ENCODE measurements at places on chromosomes 2 and 18.

- no peak for DNase-seq
Measured at GRCh38 chr18:70659036-70659925, 370.4 kb downstream of the SOCS6 start.

- no peak for DNase-seq
Measured at GRCh38 chr2:69380072-69380917, 6.7 kb downstream of the GFPT1 start.

DNA sequence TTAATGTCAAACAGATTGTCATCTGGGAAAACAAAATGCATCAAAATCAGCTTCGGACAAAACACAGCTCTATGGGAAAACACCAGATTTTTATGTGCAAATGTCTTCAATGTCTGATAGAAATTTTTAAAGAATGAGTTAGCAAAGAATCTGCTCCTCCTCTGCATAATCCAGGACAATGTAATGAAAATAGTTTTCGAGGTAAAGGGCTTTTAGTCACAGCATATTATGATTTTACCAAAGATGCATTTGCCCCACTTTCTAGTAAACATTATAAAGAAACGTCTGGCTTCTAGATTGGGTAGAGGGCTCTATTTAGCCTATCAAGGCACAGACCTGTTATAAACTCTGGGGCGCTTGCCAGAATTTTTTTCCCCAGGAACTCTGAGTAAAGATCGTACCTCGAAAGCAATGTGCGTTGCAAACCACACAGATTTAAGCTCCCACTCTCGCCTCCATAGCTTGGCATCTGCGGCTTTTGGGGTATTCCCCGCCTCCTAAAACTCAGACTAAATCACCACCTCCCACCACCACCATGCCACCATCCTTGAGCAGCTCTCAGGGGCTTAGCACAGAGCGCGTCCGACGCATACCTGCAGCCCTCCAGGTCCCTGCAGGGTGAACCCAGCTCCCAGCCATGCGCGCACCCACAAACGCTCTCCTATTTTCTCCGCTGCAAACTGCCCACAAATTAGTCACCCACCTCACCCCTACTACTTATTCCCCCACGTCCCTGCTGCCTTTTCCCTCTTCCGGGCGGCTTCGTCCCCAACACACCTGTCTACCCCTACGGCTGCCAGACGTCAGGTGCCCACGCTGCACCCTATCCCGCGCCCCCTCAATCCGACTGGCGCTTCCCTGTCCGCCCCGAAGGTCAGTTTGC is 829 bp downstream of the ACVR1C start:
- DNase-seq, result peak; percentile 17

DNA sequence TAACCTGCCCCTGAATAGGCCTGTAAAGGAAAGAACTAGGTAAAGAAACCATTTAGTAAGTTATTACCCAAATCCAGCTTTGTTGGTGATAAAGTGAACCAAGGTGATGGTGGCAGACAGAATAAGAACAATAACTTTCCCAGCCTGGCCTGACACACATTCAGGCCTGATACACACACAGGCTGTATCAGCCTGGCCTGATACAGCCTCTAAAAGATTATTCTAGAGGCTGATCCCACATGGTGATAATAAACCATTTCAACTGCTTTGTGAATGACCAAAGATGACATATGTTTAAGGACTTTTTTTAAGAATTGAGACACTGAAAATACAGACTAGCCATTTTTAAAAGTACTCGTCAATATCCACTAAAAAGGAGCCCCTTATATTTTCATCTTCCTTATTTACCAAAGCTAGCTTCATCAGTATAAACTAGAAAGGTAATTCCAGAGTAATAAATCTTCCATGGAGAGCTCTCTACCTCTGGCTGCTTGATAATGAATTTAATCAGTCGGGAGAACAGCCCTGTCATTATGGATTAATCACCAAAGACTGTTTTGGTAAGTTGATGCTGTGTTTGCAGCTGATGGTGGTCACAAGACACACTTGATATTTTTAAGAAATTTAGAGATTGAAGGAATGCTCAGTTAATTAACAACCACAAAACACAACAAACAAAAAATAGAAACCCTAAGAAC is 77.2 kb downstream of the SLC8A1 start:
- no peak for DNase-seq

GRCh38 chr2:238569507-238570195 is 142.9 kb downstream of the ASB1 start:
- no peak for DNase-seq

DNA sequence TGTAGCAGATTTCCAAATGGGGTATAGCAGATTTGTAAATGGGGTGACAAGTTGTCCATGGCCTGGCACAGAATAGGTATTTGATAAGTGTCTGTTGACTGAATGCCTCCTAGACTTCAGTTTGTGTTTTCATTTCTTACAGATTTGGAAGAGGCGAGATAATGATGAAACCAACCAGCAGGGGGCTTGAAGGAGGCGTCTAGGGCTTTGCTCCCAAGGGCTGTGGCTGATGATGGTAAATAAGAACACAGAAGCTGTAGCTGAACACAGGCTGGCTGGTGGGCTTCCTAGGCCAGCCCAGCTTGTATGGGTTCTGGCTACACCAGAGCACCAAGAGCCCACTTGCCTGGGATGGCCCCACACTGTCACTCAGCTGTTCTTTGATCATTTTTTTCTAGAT is 19.4 kb downstream of the SFTPB start:
- no peak for DNase-seq

DNA sequence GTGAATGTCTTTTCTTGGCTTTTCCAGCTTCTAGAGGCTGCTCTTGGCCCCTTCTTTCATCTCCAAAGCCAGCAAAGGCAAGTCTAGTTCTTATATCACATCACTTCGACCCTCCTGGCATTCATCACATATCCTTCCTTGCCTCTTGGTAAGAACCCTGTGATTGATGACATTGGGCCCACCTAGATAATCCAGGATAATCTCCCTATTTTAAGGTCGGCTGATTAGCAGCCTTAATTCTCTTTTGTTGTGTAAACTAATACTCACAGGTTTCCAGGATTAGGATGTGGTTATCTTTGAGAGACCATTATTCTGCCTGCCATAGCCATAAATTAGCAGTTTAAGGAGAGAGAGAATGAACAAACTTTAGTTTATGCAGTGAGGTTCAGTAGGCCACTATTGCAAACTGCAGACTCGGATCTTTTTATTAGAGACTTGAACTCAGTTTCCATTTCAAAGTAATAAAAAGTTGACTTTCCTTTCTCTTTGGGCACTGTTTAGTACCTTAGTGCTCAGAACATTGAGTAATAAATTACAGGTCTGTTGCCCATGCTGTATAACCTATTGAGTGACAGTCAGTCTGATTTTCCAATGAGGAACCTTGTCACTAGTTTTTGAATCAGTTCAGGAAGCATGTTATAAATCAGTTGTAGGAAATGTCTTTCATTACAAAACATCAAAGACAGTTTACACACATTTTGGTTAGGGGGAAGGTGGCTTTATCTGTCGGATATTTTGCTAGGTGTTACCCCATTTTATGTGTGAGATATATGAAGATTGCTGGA is 4.5 kb downstream of the NDUFV2 start:
- no peak for DNase-seq

DNA sequence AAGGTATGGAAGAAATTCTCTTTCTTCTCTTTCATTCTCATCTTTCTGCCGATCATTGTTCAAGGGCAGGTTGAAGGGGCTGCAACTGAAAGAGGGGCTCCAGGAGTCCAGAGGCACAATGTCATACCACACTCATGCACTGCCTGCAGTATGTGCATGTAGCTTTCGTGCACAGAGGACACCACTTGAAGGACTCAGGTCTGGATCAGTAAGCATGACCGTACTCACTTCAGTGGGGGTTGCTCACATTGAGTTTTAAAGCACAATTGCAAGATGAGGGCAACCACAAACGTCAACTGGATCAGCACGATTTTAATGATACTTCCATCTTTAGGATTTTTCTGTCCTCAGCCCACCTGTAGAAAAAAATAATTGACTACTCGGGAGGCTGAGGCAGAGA is 84.6 kb downstream of the SP3 start:
- no peak for DNase-seq

DNA sequence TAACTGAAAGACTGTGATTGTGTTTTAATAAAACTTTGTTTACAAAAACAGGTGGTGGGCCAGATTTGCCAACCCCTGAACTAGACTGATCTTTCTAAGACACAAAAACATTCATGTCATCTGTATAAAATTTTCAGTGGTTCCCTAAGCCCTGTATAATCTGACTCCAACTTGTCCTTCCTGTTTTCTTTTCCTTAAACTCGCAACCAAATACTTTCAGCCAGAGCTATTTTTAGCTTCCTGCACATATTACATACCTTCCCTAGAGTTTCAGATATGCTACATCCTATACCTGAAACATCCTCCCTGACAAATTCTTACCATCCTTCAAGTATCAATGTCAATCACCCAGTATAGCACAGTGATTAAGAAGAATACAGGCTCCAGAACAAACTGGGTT is 4.8 kb downstream of the GCFC2 start:
- no peak for DNase-seq

DNA sequence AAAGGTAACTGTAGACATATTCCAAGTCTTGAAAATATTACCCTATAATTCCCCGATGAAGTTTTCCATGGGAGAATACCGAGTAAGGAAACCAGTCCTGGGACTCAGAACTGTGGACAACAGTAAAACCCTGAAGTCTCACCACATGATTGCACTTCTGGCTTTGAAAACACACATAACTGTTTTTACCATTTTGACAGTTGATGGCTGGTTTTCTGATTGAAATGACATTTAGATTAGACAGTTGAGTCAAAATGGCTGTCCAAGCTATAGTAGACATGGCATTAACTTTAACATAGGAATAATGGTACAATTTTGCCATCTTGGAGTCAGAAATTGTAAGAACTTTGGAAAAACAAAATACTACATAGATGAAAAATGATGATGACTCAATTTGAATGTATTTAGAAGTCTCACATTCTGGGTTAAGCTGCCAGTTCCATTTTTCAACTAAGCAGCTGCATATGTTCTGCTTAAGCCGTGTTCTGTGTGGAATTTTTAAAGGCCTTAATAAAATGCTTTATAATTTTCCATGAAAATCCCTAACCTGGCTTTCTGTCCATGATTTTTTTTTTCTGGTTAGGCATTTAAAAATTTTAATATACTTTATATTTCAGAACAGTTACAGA is 38.3 kb upstream of the WIPF1 start:
- no peak for DNase-seq

DNA sequence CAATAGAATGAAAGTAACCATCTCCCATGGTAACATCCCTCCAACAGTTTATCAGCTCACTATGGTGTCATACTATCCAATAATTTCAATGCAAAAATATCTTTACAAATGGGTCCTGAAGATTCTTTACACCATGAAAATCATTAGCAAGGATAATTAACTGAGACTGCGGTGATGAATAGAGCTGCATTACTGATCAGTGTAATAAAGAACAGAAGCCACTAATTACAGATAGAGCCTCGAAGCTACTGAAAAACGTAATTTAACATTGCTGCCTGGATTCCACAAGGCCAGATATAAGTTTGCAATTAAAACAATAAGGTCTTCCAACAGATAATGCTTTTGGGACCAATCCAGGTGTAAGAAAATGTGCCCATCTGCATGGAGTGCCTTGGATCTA is 1245.8 kb upstream of the SLC39A10 start:
- no peak for DNase-seq

- DNase-seq, result no peak
Measured at GRCh38 chr2:204988836-204989235, 443.6 kb downstream of the PARD3B start.

DNA sequence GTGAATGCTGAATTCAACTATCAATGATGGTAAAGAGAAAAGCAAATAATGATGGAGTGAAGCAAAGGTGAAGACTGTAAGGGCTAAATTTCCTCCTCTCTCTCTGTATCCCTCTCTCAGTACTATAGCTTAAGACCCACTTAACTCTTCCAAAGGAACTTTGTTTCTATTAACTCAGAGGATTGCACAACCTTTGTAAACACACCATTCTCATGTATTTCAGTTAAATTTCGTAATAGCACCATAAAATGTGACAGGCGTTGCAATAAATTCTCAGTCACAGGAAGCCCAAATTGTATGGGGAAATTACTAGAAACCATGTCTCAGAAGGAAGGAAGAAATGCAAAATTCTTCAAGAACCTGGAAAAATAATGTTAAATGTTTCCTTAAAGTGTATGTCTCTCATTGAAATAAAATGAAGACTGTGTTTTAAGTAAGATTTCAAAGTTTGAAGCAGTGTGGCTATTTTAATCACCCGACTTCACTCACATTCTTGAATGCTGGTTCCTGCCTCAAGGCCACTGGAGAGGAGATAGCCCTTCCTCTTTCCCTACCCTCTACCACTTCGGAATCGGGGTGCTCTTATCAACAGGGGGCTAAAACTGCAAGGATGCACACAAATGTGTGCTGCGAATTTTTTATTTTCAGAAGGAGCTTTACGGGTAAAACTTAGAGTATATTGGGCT is 112.1 kb downstream of the FTCDNL1 start:
- no peak for DNase-seq

GRCh38 chr2:217617616-217618022 is 385.2 kb downstream of the TNS1 start:
- DNase-seq, result no peak

GRCh38 chr2:173462892-173463840 is 108.5 kb downstream of the CDCA7 start:
- DNase-seq, result no peak

DNA sequence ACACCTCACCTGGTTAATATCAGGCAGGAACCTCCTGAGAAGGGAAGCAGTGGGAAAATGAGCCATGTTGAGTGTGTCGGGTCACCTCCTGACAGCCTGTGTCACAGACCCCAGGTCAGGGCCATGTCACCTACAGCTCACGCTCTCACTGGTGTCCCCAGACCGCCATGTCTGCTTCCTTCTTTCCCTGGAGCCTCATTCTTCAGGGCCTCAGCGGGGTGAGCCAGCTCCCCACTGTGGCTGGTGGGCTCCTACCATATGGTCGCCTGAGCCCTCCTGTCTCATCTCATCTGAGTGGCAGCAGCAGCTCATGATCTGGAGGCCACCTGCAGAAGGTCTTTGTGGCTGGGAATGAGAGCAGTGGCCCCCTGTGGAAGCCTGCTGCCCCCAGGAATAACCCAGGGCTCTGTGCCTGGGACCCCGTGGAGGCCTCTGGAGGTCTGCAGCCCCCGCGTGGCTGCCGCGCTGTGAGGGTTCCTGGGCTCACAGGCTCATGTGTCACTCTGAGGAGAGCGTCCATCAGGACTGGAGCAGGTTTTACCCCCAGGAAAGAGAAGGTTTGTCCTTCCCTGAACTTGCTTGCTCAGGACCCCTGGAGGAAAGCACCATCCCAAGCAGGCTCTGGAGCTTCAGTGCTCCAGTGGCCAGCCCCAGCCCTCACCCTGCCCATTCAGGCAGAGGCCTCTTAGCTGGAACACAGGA is 56.4 kb downstream of the FAM168B start:
- DNase-seq, result no peak

- no peak for DNase-seq
Measured at GRCh38 chr2:231935207-231935524, 9.0 kb upstream of the NPPC start.

GRCh38 chr2:172951554-172951953 is 124.1 kb upstream of the MAP3K20 start:
- no peak for DNase-seq

Measured in stimulated activated CD4-positive, alpha-beta T cell treated with anti-CD3 and anti-CD28 coated beads, Interleukin-15, amount 100 ng/mL, for 1 hour (primary cell).